ENCODE measurements at places on chromosomes 2 and 18. TPM values are rescaled to one million over a fixed set of nuclear protein-coding genes. Genes with fewer than 3 reads are reported as not detected.

DNA sequence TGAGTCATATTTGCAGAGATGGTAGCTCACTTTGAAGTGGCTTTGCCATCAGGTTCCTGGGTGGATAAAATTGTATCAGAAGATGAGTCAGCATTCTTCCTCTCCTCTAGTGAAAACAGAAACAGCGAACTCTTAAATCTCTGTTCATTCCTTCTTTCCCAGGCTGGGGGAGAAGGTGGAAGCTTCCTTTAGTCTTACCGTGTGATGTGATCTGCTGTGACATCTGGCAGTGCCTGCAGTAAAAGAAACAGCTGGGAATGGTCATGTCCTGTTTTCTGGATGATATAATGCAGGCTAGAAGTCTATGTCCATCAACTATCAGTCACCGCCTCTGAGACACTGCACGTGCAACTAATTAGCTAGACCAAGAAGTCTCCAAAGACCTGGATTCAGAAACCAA lies 171.6 kb downstream of the VAPA start:
- DNase-seq, result no peak

- no peak for DNase-seq
Observed at GRCh38 chr2:227413371-227413770, 25.6 kb upstream of the SCYGR1 start.

- no peak for DNase-seq
Observed at GRCh38 chr18:24535527-24536295, 75.3 kb downstream of the HRH4 start.

DNA sequence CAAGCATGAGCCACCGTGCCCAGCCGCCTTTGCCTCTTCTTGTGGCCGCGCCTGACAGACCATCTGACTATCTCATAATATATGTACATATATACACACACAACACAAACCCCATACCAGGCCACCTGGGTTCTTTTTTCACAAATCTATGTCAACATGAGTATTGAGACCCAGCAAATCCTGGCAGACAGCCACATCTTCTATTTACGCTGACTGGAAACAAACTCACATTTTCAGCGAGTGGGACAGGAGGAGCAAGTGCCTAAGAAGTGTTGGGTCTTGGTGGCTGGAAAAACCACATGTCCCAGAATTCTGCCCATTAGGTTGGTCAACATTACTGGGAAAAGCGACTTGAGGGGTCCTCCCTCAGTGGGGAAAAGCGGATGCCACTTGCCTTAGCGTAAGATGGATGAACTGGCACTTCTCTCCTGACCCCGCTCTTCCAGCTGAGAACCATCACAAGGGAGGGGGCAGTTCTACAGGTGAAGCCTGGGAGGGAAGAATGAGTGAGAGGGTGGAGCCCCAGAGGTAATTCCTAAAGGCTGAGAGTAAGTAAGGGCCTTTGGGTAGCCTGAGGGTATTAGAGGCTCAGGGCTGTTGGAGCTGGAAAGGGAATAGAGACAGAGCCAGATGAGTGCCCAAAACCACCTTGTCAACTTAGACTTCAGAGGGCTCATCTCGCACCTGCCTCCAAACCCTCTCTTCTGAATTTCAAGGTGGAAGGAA lies 1.9 kb downstream of the SCYGR3 start:
- no peak for DNase-seq

DNA sequence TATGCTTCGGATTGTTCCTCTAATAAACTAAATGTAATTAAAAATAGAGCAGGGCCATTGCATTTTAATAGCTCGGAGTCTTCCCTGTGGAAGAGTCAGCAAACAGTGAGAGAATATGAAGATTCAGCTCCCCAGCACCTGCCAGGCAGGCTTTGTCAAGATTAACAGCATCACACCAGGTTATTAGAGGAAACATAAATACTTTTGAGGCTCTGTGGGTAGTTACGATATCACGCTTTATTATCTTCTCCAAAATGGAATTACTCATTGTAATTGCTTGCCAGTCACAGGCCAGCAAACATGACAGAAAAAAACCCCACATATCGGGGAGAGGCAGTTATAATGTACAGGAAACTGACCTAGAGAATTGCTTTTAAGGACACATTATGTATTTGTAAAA lies 303.9 kb downstream of the CPS1 start:
- no peak for DNase-seq

GRCh38 chr2:27762951-27763906 lies 8.3 kb upstream of the MRPL33 start:
- DNase-seq, result no peak

DNA sequence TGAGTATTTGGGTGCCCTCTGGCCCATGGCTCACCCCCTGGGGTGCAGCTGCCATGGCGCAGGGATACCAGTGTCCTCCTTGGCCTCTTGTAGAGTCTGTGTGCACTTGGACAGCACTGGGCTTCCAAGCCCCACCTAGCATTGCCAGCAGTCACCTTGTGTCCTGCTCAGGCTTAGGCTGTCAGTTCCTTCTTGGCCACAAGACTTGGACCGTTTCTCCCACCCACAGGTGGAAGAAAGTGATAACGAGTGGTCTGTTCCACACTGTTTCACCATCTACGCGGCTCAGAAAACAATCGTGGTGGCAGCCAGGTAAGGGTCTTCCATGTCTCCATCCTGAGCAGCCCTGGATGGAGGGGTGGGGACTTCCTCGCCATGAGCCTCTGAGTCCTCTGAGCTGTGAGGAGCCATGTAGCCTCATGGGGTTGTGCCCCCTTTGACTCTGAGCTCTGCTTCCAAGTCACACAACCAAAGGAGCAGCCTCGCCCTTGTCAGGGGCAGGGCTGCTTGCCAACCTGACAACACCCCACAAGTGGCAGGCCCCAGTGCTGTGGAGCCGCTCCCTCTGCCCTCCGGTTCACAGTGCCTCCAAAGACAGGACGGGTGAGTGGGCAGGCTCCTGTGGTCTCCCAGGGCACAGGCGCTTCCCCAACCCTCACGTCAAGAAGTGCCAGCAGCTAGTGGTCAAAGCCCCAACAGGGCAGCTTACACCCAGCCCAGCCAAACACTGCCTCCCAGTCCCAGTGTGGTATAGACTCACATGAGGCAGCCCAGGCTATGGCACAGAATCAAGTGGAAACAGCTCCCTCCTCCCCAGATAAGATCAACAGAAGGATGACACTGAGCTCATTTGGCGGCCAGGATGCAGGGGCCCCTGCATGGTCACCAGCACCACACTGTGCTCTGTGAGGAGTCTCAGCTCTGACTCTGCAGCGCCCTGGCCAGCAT lies 18.4 kb downstream of the STK25 start:
- no peak for DNase-seq

DNA sequence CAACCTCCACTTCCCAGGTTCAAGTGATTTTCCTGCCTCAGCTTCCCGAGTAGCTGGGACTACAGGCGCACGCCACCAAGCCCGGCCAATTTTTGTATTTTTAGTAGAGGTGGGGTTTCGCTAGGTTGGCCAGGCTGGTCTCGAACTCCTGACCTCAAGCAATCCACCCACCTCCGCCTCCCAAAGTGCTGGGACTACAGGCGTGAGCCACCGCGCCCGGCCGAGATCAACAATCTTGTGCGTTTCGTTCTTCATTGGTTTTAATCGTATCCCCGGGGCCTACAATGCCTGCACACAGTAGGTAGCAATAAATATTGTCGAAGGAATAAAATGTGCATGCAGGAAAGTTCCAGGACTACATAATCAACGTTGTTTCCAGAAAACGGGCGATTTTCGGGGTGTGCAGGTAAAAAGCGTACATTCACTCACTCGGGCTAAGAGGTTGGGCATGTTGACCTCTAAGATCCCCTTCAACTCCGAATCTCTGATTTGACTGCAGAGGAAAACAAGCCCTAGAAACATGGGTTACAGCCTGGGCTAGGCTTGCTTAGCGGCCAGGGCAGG lies 2.7 kb upstream of the SOS1 start:
- no peak for DNase-seq

GRCh38 chr2:64792995-64793639 lies 139.4 kb upstream of the SERTAD2 start:
- DNase-seq, result no peak

- no peak for DNase-seq
Observed at GRCh38 chr2:179543361-179543901, 278.8 kb upstream of the SESTD1 start.

DNA sequence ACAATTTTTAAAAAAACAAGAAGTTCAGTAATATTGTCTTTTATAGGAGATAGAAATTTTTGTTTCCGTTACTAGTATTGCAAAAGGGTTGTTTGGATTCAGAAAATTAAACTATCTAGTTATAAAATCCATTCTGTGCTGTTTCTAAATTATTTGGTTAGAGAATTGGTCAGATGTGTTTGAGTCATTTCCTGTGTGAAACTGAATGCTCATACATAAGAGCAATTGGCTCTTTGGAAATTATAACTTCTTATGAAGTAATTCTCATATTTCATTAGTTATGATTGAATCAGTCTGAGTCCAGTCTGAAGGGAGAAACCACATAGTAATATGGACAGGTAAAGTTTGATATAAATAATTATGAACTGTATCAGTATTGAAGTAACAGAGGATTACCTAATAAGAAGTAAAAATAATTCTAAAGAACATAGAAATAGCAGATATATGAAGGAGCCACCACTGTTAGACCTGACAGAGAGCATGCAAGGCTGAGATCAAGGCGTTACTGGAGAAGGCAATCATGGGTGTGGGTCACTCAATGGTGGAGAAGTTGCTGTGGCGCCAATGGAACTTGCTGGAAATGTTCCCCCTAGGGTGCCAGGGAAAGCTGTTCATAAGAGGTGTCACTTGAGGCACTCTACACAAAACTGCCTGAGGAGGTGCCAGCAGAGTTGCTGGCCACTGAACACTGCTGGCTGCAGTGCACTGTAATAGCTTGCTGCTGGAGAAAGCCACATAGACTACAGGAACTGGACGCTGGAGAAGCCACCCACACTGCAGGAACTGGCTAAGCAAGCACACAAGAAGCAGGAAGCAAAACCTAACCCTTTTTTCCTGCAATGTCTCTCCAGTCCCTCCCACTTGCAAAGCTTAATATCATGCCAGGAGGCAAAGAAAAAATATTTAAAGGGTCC lies 18.0 kb upstream of the FAP start:
- DNase-seq, result no peak

DNA sequence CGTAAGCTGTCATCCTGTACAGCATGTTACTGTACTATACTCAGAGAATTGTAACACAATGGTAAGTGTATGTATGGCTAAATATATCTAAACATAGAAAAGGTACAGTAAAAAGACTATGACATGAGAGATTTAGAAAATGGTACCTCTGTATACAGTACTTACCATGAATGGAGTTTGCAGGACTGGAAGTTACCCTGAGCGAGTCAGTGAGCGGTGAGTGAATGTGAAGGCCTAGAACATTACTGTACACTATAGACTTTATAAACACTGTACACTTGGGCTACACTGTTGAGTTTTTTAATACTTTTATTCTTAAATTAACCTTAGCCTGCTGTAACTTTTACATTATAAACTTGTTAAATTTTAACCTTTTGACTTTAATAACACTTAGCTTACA lies 1.5 kb downstream of the DDX18 start:
- DNase-seq, result no peak

DNA sequence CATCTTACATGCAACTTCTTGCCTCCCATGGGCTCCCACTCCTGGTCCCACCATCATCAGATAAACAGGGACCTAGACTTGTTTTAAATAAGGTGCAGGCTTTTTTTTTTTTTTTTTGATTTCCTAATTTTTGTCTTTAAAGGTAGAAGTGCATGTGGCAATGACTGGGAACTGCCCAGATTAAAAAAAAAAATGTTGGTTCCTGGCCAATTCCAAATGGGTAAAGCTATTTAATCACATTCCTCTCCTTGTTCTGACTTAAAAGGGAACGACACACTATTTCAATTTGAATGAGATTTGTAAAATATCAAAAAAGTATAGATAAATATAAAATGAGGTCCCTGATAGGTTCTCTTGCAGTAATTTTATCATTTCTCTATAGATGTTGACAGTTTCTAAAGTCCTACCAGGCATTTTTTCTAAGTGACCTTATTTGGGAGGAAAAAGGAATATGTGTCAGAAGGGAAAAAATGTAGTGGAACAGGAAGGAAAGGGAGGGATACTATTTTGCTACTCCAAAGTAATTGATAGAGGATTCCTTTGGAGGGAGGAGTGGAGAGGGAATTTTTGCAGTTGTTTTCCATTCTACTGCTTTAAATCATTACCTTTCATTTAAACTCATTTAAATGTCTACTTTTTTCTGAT lies 43.3 kb downstream of the DDX1 start:
- no peak for DNase-seq

DNA sequence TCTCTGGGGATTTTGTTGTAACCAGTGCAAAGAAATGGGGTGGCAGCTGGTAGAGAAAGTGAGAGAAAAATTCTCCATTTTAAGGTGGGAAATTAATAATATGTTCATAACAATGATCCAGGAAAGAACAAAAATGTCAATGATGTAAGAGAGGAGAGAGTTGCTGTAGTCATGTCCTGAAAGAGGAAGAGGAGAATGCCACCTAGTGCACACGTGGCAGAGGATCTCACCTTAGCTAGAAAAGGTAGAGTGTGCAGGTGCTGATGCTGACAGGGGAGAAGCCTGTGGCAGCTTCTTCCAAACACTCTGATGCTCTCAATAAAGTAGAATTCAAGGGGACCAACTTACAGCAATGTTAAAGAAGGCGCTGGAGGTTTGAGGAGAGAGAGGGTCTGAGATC lies 282.9 kb upstream of the PKDCC start:
- no peak for DNase-seq

GRCh38 chr2:144208924-144209323 lies 311.0 kb downstream of the ZEB2 start:
- DNase-seq, result no peak

DNA sequence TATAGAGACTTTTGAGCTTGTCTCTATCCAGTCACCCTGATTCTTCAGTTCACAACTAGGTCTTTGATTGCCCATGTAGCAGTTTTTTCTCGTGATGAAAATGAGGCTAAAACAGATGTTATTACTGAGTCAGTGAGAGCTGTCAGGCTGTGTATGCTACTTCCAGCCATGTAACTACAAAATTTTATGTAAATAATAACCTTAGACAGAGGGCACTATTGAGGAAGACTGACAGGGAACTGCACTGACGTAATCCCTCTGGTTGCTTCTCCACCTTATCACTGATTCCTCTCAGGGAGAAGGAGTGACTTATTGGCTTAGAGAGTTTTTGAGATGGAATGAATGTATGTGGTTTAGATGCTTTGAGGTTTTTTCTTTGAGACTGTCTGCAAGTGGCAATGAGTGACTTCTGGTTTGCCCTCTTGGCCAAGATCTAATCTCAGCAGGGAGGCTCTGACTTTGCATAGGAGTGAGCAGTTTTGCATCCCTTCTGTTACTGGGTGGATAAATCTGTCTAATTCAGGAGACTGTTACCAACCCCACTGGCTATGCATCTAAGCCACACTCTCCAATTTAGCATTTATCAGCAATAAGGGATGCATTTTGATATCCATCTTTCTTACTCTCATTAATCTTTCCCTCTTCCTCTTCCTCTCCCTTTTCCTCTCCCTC lies 555.2 kb upstream of the FANCL start:
- DNase-seq, result no peak

- DNase-seq, result no peak
Observed at GRCh38 chr2:171836146-171836910, 57.7 kb downstream of the SLC25A12 start.

GRCh38 chr2:83787189-83787588 lies 671.9 kb downstream of the SUCLG1 start:
- DNase-seq, result no peak

Gene SPP2
- total RNA-seq, result not detected

Gene CPLX4
- total RNA-seq, result not detected

Gene ITGB6
- not detected for total RNA-seq

Gene PPP1CB
- 58.5 TPM for total RNA-seq

Gene MLPH
- total RNA-seq, result not detected

Gene SEPTIN10
- total RNA-seq, result not detected

Gene GPR35
- 1.9 TPM for total RNA-seq

Gene STAT4
- total RNA-seq, result not detected

Gene PLCD4
- total RNA-seq, result 0.43 TPM

Gene INHA
- total RNA-seq, result not detected

Gene ASXL3
- total RNA-seq, result not detected

Gene NLRC4
- 1.6 TPM for total RNA-seq

Measured in Karpas-422 (cell line).